ENCODE measurements at places on chromosomes 13 and 19.

GRCh38 chr13:71493189-71493588 lies 373.8 kb downstream of the DACH1 start:
- DNase-seq: no peak

GRCh38 chr13:92265408-92265807 lies 867.0 kb downstream of the GPC5 start:
- no peak for DNase-seq

DNA sequence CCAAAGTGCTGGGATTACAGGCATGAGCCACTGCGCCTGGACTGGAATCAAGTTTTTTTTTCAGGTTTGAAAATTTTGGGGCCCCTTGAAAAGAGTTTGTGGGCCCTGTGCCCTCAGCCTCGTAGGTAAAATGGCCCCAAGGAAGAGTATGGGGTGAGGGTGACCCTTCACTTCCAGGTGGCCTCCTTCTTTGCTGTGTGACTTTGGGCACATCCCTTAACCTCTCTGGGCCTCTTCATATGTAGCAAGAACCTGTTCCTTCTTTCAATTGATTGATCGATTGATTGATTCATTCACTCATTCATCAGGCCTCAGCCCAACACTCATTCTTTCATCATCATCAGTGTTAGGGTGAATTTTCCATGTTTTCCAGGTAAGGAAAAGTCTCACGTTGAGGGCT lies 3.4 kb upstream of the TMEM221 start:
- no peak for DNase-seq

GRCh38 chr13:113864273-113864890 lies 506 bp upstream of the GAS6 start:
- no peak for DNase-seq

DNA sequence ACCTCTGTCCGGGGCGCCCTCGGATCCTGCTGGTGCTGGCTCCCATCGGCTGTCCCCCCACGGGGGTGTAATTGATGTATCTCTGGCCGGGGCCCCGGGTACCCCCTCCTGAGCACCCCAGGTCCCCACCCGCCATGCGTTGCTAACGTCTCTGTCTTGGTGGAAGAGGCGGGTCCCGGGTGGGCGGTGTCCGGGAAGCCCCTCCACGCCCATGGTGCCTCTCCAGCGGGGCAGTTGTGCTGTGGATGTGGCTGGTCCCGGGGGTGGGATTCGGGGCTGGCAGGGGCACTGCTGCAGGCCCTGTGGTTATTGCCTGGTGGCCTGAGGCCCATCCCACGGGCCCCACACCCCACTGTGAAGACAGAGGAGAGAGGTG lies 4.9 kb downstream of the DIRAS1 start:
- DNase-seq: no peak

DNA sequence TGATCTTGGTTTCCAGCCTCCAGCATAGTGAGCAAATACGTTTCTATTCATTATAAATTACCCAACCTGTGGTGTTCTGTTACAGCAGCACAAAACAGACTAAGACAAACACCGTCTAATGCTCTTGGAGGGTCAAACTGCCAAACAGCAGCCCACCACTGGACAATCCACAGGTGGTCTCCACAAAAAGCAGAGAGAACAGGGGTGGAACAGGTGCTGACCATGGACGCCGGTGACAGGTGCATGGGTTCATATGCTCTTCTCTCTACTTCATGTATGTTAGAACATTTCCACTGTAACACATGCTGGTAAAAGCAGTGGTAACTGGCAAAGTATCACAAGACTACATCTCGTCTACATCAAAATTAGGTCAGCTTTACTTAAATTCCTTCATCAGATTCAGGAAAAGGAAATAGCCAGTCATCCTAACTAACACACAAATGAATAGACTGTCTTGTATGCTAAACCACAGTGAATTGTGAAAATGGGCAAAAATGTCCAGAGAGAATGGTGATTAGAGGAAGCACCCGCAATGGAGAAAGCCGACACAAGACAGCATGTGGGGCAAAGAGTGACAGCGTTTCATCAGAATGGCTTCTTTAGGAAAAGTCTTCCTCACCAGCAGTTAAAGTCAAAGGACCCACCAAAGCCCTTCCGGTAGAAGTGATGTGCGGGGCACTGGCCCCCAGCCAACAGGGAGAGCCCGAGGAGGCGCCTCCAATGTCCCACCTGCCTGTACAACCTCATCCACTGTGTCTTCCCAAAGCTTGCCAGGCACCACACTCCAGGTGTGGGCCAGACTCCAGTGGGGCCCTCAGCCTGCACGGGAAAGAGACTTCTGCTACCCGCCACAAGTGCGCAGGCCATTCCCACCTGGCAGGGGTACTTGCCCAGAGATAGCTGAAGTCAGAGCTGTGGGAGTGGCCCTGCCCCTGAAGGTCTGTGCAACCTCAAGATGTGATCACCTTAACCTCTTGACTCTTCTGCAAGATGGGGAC lies 6.5 kb downstream of the CARS2 start:
- no peak for DNase-seq

Data from NCI-H2107 (cell line).